ENCODE measurements at places on chromosomes 6 and 20.

DNA sequence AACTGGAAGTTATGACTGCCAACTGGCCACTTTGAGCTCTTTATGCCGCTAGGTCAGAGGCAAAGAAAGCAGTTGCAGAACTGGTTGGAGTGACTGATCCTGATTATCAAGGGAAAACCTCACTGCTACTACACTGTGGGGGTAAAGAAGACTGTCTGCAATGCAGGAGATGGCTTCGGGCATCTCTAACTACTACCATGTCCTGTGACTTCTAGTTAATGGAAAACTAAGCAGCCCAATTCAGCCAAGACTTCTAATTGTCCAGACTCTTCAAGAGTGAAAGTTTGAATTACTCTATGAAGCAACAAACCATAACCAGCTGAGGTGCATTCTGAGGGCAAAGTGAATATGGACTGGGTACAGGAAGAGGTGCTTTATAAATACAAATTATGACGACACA, 773.6 kb upstream of the SLC35B3 start:
- DNase-seq, result no peak

DNA sequence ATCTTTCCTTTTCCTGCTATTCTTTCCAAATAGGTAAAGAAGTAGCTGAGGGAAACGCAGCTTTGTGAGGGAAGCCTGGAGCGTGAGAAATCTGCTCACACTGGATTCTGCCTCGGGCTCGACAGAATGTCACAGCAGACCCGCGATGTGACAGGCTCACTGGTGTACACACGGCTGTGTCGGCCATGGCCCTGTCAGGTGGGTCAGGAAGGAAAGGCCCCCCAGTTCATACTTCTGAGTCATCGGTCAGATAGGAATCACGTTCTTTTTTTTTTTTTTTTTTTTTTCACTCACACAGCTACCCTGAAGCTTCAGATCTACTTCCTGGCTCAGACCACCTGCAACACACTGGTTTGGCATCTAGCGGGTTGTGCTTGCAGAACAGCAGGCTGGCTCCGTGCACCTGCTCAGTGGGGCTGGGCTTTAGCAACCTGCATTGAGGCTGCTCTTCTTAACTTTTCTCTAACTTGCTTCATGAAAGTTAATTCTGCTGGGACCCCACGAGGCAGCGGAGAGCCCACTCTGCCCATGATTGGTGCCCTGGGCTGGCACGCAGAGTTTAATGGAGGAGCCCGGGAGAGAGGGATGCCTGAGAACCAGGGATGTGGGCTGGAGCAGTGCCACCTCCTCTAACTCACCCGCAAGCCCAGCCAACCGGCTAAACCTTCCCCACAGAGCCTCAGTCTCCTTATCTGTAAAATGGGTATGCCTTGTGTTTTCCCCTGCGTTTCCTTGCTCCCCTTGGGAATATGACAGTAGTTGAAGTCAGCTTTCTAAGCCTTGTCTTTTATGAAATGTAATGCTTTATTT, 61.5 kb upstream of the FNDC1 start:
- no peak for DNase-seq

DNA sequence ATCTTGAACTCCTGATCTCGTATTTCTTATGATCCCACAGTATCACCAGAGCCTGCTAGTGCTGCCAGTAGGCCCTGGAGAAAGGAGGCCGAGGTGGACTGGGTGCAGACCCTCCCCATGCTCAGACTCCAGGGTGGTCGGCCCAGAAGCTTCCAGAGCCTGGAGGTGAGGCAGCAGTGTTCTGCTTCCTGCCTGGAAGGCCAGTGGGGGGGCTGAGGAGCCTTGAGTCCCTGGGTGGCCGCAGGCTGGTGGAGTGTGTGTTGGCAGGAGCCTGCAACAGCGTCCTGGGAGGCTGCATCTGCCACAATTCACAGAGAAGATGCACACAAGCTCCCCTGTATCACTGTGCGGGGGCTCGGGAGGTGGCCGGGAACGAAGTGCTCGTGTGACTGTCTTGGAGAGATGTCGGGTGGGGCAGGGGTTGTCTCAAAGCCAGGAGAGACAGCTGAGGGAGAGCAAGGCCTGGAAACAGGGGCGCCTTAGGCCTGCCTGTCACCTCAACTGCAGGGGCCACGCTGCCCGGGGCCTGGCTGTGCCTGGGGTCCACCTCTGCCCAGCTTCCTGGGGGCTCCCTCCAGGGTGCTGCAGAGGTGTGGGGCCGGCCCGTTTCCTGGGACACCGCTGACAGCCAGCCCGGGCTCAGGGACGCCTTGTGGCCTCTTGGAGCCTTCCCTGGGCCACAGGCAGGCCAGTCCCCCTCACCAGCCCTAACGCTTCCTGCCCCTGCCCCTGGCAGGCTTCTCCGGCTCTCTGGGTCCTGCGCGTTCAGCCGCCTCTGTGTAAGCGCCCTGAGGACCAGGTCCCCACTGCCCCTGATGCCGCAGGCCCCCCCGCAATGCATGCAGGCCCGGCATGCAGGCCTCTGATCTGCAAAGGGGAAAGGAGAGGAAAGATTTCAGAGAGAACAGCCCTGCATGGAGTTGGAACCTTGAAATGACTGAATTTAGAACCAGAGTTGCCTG, 24.2 kb upstream of the MAS1 start:
- no peak for DNase-seq

GRCh38 chr6:40049128-40049527, 114.9 kb upstream of the MOCS1 start:
- no peak for DNase-seq

GRCh38 chr20:36541768-36542488, 609 bp downstream of the MYL9 start:
- DNase-seq, result peak; percentile 82

DNA sequence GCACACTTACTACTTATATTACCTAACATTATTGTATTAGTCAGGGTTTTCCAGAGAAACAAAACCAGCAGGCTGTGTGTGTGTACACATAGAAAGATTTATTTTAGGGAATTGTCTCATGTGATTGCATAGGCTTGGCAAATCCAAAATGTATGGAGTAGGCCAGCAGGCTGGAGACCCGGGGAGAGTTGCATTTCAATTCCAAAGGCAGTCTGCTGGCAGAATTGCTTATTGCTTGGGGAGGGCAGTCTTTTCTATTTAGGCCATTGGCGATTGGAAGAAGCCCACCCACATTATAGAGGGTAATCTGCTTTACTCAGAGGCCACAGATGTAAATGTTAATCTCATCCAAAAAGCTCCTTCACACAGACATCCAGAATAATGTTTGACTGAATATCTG, 157.0 kb downstream of the ADGRG6 start:
- no peak for DNase-seq

- no peak for DNase-seq
Measured at GRCh38 chr6:146258206-146258605, 229.3 kb downstream of the GRM1 start.

DNA sequence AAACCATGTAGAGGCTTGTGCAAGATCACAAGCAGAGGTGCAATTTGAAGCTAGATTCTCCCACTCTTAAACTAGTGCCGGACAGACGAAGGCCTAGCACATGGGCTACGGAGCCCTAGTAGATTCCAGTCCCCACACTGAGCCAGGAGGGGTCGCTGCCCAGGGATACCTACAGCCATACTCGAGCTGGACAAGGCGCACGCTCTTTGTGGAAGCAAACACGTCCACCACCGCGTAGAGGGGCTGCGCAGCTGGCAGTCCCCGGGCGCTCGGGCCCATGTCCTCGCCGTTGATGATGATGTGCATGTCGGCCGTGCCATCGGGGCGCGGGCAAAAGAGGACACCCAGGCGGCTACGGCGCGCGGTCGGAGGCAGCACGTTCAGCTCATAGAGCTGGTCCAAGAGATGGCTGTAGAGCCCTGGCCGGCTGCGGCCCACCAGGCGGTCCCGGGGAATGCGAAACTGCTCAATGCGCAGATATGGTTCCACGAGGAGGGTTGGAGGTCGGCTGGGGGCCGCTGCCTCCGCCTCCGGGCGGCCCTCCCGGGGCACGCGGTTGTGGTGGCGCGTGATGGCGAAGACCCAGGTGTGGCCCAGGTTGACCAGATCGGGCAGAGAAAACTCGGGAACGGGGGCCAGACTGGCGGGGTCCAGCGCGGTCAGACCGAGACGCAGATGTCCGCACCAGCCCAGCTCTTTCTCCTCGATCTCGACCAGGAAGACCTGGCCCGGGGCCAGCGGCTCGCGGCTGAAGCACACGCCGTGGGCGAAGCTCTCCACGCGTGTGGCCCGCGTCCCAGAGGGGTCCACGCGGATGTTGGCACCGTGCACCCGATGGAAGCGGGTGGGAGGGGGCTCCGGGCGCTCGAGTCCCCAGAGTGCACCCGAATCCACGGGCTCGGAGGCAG, 677 bp downstream of the NEURL2 start:
- DNase-seq, result peak; percentile 90

DNA sequence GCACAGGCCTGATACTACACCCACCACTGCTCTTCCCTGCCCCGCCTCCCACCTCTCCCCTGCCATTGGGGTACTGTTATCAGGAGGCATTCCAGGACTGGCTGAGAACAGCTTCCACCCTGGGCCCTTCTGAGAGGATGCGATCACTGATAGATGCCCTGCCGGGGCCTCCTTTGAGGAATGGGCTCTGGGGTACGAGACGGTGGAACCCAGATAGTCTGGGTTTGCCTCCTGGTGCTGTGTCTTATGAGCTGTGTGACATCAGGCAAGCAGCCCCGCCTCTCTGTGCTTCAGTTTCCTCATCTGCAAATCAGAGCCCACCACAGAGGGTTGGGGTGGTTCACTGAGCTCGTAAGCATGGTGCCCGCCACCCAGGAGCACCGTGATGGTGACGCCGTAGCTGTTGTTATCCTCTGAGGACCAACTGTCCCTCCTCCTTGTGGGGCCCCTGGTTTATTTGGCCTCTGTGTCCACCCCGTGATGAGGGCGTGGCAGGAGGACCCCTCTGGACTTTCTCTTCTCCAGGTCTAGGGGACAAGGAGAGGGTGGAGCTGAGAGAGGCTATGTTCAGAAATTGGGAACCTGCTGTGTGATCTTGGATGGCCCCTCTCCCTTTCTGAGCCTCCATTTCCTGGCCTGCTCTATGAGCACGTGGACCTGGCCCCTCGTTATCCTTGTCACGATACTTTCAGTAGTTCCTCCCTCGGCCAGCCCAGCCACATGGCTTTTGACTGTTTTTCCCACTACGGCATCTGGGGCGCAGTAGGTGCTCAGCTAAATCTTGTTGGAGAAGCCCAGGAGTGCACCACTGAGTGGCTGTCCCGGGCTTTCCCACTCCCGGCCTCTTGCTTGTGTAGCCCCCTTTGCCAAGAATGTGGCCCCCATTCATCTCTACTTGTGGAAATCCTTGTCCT, 18.3 kb downstream of the SRC start:
- no peak for DNase-seq

All from H9 (cell line).